Posterior vena cava (tissue), 2 donors: ENCODE measurements at places on chromosomes 12 and 14.

- no peak for DNase-seq
Measured at GRCh38 chr12:104219908-104220404, 4.4 kb downstream of the TXNRD1 start.

- no peak for DNase-seq
Measured at GRCh38 chr14:50425816-50426215, 29.1 kb upstream of the CDKL1 start.

DNA sequence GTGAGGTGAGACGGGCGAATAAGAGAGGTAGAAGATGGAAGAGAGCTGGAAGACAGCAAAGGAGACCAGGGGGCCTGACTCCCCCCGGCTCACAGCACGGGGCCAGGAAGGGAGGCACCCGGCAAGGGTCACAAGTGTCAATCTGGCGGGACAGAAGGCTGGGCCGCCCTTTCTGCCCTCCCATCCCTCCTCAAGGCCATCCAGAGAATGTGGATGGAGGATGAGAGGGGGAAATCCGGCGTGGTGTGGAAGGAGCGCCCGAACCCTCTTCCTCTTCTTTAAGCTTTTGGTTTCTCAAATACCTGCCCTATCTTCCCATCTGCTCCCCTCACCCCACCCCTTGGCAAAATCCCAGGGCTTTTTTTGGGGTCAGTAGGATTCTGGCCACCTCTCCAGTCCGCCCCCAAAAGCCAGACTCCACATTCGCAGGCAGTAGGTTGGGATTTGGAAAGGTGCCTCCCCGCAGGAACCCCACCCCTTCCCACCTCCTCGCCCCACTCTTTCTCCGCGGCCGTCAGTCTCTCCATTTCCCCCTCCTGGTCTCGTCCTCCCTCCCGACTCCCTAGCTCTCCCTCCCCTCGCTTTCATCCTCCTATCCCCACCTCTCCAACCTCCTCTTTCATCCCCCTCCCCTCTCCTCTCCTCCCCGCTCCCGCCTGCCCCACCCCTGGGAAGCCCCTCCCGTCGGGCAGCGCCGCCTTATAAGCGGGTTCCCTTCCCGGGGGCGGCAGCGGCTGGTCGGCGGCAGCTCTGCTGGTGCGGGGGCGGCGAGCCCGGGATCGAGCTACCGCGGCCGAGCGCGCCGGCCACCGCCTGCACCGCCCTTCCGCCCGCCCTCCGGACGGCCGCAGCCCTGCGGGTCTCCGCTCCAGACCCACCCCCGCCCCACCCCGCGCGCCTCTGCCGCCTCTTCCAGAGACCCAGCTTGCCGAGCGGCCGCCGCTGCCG lies at the start of gene PTMS:
Gene PTMS, plus strand, starts transcription at position 730 of the 948 bp plus-strand sequence. CDS start 343 bp downstream, outside the sequence.
- DNase-seq, result peak; percentile 95

- no peak for DNase-seq
Measured at GRCh38 chr12:53867216-53868012, 71.2 kb upstream of the HOXC13 start.

- no peak for DNase-seq
Measured at GRCh38 chr12:85874031-85874461, at the start of gene NTS. Gene NTS, plus strand, starts transcription at chr12:85874295. Its CDS starts 109 bp downstream, at chr12:85874404.

DNA sequence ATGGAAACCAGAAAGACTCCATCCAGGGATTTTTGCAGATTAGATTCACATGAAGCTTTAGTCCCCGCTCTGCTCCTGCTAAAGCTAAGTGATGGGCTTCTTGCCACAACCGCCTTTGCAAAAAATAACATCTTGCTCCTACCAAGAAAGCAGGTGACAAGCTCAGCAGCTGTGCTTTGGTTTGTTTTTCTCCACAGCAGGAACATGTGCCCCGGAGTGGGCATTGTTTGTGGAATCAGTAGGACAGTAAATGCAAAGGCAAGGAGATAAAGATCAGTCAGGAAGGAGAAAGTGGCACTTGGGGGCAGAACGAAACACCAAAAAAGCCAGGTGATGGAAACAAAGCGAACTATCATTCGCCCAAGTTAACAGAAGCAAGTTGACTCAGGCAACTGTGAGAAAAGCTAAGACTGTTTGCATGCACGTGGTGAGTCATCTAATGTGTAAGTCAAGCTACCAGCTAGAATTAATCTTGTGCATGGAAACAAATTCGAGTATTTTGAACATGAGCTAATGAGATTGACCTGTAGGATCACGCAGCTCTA lies 165.5 kb upstream of the PLXNC1 start:
- no peak for DNase-seq

GRCh38 chr14:69873877-69874780 lies 5.1 kb upstream of the SMOC1 start:
- DNase-seq, result no peak

DNA sequence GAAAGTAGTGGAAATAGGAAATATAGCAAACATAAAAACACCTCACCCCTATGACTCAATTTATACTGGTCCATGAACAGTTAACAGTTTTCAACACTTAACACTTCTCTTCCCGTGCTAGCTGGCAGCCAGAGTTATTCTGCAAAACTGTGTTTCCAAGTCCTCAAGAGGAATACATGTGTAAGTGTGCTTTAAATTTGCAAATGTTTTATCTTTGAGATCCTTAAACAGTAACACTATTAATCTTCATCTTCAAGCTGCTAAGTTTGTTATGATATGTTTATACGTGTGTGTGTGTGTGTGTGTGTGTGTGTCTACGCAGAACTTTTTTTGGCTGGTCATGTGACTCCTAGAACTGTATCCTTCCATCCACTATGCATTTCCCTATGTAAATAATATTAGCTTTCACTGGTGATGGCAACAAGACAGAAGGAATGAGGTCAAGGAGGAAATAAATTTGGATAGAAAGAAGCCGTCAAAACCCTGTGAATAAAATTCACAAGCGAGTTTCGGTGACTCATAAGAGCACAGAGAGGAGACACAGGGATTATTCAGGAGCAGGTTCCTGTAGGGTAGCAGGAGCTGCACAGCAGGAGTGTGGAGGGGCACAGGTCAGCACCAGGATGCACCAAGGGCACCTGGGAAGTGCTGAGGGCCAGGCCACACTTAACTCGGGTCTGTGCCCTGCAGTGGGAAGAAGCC lies 105.9 kb upstream of the ETV6 start:
- no peak for DNase-seq

GRCh38 chr12:108430245-108430644 lies 84.8 kb upstream of the FICD start:
- DNase-seq, result no peak

DNA sequence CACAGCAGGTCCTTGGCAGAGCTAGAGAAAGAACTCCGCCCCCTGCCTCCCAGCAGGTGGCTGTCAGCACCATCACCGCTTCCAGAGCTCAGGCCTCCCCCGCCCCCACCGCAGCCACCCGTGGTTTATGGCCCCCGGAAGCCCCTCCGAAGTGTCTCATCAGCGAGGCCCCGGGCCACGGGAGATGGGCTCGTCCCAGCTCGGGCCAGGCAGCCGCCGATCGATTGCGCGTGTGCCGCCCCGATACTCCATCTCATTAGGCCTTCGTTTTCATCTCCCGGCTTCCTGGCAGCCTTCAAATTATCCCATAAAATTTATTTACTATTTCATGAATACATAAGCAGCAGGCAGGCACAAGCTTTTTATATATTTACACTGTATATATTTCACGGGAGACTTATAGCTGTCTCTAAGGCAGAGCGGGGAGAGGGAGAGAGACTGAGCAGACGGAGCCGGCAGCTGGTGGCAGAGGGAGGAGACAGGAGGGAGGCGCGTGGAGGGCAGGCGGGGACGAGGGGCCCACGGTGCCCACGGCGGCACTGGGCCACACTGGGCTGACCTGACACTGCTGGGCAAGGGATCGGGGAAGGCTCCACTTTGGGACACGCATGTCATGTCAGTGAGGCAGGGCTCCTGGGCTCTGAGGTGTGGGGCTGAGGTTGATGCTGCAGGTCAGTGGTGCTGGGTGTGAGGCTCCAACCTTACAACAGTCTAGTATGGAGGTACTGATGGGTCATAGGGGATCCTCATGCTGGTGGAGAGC lies 241.2 kb downstream of the RBM19 start:
- no peak for DNase-seq

DNA sequence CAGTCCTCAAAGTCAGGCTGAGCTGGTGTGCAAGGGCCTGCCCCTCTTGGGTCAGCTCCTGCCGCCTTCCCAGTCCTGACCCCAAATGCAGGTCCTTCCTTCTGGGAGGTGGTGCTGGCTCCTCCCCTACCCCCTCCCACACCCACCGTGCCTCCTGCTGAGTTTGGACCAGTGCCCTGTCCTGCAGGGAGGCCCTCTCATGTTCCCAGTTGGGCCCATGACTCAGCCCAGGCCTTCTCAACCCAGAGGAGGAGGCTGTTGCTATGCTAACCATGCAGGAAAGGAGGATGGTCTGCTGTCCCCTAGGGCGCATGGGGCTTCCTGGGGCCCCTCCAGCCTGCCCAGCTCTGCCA lies 4.4 kb downstream of the ZBTB42 start:
- no peak for DNase-seq

GRCh38 chr14:24432259-24433131 lies 2.7 kb downstream of the KHNYN start:
- no peak for DNase-seq

DNA sequence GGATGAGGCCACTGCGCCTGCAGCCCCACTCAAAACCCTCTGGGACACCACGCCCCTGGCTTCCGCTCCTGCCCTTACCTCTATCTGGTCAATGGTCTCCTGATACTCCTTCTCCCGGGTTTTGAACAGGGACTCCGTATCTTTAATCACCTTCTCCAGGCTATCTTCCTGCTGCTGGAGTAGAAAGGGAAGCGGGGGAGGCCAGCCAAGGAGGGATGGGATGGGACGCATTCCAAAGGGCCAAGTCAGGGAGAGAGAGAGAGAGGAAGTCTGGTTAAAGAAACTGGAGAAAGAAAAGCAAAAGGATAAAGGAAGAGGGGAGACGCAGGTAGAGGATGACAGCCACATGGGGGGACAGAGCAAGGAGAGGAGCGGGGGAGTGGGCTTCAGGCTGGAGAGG lies 7.9 kb downstream of the IFFO1 start:
- no peak for DNase-seq

- DNase-seq, result peak; percentile 78
Measured at GRCh38 chr14:67473290-67474082, 15.0 kb downstream of the TMEM229B start.

DNA sequence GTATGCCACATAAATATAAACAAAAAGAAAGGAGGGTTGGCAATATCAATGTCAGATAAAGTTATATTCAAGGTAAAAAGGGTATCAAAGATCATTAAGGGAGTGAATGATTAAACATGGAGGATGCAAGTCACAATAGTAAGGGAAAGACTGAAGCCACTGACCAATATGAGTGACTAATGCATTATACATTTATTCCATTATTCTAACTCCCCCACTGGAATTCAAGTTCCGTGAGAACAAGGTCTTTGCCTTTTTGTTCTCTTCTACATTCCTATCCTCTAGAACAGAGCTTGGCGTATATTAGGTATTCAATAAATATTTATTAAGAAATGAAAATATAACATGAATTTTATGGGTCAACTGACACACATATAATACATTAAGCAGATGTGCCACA lies 30.7 kb downstream of the MAP4K5 start:
- no peak for DNase-seq

DNA sequence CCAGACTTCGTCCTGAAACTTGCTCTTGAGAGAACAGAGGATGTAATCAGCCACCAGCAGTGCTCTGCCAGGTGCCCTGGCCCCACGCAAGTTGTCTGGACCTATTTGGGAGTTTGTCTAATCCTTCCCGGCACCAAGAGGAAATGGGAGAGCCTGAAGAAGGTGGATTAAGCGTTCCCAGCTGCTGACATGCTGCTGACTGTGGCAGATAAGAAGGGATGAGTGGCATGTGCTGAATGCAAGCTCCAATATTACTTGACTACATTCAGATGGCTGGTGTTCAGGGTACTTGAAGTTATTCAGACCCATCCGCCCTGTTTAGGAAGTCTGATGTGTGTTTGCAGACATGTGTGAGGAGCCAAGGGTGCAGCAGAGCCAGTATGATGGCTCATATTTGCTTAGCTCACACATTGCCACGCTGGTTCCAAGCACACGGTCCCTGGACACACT lies 440.6 kb upstream of the CCDC196 start:
- DNase-seq, result peak; percentile 85

DNA sequence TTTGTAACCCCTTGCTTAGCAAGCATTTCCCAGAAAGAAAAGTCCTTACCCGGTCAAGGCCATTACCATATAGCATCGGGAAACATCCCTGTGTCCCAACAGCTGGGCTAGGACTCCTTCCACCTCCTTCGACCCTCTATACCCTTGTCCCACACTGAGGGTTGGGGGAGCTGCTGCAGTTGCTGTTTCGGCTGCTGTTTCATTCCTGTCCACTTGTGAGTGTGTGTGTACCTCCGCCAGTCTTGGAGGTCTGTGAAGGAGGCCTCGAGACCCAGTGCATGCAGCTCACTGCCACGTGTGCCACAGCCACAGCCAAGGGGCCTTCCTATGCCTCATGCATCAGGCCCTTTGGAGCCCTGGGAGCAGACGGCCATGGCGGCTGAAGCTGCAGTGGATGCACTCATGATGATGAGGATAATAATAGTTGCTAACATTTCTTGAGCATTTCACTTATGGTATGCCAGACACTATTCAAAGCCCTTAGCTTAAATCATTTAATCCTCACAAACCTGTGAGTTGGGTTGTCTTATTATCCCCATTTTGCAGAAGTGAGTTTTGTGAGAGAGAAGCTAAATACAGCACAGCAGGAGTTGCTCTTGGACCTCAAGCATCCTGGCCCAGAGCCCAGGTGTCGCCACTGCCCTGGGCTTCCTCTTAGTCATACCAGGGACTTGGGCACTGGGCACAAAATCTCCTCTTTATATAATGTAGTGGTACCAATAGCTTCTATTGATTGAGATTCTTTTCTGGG lies 156.5 kb downstream of the PRKCH start:
- peak; percentile 88 for DNase-seq

DNA sequence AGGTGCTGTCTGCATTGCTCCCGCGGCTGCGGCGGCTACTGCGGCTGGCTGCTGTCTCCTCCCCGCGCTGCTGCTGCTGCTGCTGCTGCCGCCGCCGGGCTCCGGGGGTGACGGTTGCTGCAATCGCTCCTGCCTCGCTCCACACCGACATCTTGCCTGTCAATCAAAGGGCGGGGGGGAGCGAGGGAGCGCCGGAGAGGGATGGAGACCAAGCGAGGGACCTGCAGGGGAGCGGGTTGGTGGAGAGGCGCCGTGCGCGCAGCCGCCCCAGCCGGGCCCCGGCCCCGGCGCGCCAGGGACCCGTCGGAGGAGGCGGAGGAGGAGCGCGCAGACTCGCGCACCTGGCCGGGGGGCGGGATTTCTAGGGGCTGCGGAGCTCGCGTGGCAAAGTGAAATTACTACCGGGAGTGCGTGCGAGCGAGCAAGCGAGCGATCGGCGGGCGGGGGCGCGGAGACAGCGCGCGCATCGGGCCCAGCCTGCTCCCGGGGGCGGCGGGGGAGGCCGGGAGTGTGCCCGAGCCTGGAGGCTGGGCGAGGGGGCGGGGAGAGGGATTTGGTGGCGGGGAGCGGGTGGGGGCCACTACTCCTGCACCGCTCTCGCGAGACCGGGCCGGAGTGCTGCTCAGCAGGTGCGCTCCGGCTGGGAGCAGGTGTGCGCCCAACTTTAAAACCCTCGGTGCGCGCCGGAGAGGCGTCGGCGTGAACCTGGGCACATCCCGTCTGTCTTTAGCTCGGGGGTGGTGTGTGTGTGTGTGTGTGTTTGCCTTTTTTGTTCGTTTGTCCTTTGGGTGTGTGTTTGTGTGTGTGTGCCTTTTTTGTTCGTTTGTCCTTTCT lies at the start of gene KSR2:
Gene KSR2, minus strand, starts transcription at position 165 of the 834 bp plus-strand sequence. CDS start 735 bp downstream, outside the sequence.
- no peak for DNase-seq
